Tibial nerve (tissue), 4 donors: ENCODE measurements at places on chromosomes 1 and 21.

DNA sequence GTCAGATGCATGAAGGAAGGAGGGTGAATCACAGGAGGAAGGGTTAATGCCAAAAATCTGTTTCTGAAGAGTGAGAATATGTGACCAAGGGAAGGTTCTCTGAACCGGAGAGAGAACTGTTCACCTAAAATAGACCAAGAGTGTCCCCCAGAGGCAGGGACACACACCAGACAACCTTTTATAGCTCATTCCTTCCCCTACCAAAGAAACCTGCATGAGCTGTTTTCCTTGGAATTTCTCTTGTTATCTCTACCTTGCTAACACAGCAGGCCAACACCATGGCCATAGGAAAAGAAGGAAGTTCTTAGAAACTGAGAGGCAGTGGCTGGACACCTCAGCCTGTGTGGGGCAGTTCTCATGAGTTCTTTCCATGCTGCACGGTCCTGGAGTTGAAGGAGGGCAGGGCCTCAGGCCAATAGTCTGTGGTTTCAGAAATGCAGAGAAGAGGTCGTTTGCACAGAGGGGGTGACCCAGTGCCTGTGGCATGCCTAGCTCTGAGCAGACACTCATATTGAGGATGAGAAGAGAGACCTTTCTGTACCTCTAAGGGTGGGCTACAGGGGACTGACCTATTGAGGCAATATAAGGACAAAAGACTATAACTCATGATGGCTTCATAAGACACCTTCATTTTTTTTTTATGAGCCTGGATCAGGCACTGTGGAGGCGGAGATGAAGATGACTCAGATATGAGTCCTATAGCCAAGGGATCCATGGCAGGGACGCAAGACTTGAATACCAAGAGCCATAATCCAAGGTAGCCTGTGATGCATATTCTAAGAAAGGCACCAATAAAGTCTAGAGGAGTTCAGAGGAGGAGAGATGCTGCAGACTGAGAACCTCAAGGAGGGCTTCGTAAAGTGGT is 39.4 kb downstream of the IGFN1 start:
- no peak for DNase-seq

- no peak for DNase-seq
These were observed 931.6 kb downstream of the NCAM2 start for GRCh38 chr21:21929789-21930188.

- DNase-seq = no peak
These were observed 35.5 kb downstream of the SH3GLB1 start for GRCh38 chr1:86739648-86740509.

DNA sequence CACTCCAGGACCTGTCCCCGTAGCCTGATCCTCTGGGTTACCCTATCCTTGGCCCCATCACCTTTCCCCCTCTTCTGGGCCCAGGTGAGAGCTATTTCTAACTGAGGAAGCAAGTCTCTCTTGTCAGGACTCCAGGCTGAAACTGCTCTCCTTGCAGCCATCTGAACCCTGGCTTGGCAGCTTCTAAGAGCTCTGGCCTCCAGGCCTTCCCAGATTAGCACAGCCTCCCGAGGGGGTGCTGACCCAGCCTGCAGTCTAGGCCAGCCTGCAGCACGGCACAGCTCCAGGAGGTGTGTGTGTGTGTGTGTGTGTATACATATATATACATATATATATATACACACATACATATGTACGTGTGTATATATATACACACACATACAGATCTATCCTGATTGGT is 17.4 kb downstream of the CACNA1S start:
- no peak for DNase-seq
